Lung microvascular endothelial cell (primary cell): ENCODE measurements at places on chromosomes 3 and 15. TPM values are rescaled to one million over a fixed set of nuclear protein-coding genes. Genes with fewer than 3 reads are reported as not detected.

GRCh38 chr3:193662757-193663322 lies 69.8 kb downstream of the OPA1 start:
- DNase-seq: no peak

- no peak for DNase-seq
Measured at GRCh38 chr3:187398955-187399354, 30.8 kb downstream of the RTP4 start.

DNA sequence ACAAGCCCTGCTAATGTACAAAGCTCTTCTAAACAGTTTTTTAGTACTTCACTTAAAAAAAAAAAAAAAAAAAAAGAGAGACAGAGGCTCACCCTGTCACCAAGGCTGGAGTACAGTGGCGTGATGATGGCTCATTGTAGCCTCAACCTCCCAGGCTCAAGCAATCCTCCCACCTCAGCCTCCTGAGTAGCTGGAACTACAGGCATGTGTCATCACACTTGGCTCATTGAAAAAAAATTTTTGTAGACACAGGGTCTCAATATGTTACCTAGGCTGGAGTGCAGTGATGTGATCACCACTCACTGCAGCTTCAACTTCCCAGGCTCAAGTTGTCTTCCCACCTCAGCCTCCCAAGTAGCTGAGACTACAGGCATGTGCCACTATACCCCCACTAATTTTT lies 47.6 kb upstream of the HEG1 start:
- no peak for DNase-seq

- no peak for DNase-seq
Measured at GRCh38 chr3:179726075-179726699, 73.3 kb downstream of the USP13 start.

GOLGA8M gene
- total RNA-seq: 0.22 and 0.60 TPM in 2 replicates

SOX14 gene
- not detected in 2 replicates for total RNA-seq

ECT2 gene
- 15.1 and 18.5 TPM in 2 replicates for total RNA-seq
